Thoracic aorta (tissue), 2 donors: ENCODE measurements at places on chromosomes 5 and 9.

DNA sequence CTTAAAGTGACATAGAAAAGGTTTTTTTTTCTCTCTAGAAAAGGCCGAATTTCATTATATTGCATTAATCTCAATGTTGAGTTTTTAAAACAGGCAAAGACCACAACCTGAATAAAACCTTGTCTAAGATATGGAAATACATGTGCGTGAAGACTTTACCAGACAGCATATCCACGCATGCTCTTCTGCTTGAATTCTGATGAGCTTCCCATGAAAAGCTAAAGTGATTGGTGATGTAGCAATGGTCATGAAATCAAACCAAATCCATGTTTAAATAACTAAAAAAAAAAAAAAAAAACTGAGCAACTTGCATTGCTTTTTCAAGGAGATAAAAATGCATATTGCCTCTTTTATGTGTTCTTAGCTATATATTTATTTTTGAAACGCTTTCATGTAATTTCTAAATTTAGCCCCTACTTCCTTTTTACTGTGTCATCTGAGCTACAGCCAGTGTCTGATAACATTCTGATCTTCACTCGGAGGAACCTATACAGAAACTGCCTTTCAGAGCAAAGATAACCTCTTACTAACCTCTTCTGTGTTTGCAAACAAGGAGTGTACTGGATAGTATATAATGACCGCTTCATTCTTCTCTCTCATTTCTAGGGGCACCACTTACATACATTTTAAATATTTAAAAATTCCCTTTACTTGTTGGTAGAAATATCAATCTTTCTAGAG lies 179.1 kb upstream of the GNA14 start:
- no peak for DNase-seq

DNA sequence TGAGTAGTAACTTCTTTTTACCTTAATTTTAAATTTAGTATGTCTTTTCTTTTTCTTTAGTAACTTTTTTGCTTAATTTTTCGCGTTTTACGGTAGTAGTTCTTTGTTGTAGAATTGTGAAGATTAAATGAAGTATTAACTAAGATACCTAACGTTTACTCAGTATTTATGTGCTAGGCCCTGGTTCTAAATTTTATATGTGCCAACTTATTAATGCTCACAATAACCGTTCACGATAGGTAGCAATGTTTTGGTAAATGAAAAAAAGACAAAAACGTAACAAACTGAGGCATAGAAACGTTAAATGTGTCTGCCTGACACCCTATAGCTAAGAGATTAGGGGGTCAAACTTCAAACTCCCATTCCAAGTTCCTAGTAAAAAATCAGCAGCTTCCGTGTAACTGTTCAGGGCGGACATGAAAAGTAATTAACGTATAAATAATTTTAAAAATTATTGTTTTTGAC lies 1.2 kb downstream of the MRPS30 start:
- DNase-seq = no peak

DNA sequence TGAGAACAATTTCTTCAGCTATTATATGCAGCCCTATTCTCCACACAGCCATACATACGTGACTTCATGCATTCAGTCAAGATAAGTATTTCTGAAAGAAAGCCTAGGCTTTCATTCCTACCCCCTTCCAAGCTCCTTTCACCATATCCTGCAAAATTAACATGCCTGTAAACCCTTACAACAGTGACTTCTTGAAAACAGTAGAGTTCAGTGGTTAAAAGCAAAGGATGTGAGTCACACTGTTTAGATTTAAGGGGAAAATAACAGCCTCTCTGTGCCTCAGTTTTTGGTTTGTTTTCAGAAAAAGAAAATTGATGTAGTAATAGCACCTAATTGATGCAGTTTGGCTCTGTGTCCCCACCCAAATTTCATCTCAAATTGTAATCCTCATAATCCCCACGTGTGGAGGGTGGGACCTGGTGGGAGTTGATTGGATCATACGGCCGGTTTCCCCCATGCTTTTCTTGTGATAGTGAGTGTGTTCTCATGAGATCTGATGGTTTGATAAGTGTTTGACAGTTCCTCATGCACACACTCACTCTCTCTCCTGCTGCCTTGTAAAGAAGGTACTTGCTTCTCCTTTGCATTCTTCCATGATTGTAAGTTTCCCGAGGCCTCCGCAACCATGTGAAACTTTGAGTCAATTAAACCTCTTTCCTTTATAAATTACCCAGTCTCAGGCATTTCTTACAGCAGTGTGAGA lies 264.8 kb downstream of the CETN3 start:
- DNase-seq = no peak

- no peak for DNase-seq
Measured at GRCh38 chr9:69645488-69645887, 26.7 kb downstream of the APBA1 start.

DNA sequence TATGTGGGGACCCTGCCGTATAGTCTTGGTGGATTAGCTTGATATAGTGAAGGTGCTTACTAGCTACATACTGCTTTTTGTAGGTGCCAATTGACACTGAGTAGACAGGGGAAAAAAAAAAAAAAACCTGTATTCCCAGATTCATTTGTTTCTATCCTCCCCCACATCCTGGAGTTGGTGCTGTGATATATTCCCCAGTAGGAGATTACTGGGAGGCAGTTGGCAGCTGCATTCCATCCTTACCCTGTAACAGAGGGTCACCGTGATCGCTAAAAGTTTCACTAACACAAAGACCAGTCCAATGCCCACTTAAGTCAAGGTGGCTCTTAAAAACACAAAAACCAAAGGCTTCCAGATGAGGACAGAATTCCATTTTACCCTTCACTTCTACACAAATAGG lies 27.4 kb upstream of the TOMM5 start:
- no peak for DNase-seq

DNA sequence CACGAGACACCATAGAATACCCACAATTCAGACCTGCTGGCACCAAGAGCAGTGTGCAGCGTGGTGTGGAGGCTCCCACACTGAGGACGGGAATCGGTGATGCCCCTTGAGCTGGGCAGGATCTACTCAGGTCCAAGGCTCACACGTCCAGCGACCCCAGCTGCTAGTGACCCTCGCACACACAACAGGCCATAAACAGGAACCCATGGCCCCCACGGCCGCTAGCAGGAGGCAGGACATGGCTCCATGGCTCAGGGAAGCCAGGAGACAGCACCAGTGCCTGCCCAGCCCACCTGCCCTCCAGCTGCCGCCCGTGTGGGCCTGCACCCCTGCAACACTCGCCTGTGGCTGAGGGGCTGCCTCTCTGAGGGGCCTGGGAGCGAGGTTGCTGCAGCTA lies 43.4 kb upstream of the SLC9A3 start:
- DNase-seq = no peak

- DNase-seq = no peak
Measured at GRCh38 chr5:167752936-167753335, 538.5 kb upstream of the WWC1 start.

DNA sequence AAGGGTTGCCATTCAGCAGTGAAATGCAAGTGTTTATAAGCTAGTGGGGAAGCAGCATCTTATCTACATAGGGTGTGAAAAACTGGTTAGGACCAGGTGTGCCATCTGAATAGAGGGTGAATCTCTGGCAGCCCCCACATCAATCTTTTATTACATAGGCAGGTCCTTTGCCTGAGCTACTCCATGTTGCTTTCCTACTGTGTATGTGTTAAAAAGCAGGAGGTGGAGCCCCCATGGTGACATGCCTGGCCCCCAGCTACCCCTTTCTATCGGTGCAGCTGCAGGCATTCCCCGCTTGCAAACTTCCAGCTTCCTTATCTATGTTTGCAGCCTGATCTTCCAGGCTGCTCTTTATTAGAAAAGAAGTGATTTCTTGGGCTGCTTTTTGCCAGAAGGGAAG lies 353.5 kb downstream of the SPATA31D1 start:
- DNase-seq = no peak

- DNase-seq = no peak
Measured at GRCh38 chr9:126069400-126069955, 257.2 kb upstream of the MVB12B start.

- no peak for DNase-seq
Measured at GRCh38 chr5:118069452-118069851, 918.9 kb downstream of the DTWD2 start.

DNA sequence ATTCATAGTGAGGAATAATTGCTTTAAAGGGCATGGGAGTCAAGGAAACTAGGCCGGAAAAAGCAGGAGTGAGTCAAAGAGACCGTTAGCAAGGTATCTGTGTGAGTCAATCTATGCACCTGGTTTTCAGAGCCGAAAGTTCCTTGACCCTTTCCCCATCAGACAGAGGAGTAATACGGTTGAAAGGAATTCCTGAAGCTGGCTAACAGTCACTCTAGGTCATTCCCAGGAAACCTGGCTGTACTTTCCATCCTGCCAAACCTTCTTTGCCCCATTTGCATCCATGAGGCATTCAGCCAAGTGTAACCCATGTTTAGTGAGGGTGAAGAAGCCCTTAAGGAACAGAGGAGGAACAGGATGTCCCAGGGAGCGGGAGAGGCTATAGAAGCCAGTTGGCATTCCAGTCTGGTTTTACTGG lies 16.2 kb downstream of the RBM18 start:
- no peak for DNase-seq

GRCh38 chr5:120528609-120529008 lies 64.5 kb downstream of the PRR16 start:
- no peak for DNase-seq

- no peak for DNase-seq
Measured at GRCh38 chr9:95724253-95724991, 151.1 kb upstream of the ERCC6L2 start.

GRCh38 chr9:34540827-34541226 lies 18.0 kb upstream of the ENHO start:
- no peak for DNase-seq

GRCh38 chr9:125538092-125538473 lies 168.9 kb downstream of the MAPKAP1 start:
- DNase-seq = no peak

DNA sequence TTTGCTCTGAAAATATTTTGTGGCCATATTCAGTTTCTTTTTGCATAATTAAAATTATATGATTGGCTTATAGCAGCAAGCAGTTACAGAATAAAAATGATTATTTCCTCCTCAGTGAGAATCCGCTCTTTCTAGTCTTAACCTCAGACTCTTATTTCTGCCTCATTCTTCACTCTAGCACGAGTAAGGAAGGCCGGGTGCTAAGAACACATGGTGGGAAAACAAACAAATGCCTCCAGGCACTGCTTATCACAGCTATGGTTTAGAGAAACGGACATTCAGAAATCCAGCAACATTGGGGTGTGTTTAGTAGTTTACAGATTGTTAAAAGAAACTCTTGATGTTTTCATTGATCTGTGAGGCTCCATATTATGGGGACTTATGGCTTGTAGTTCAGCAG lies 168.7 kb downstream of the KDM4C start:
- DNase-seq = no peak

GRCh38 chr5:75031366-75031765 lies 21.0 kb downstream of the GCNT4 start:
- no peak for DNase-seq

DNA sequence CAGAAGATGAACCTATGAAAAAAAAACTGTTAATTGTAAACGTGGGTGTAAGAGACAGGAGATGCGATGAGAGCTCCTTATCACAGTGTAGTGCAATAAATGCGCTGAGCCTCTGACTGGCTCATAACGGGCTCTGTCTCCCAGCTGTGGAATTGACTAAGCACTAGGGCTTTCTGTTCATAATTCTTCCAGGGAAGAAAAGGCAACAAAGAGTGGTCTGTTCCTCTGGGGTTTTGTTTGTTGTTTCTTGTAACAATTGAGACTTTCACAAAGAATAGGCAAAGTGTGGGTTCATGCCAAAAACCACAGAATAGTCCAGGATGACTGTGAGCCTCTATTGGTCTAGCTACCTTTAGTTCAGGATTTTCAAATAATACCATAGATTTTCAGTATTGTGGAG lies 39.4 kb downstream of the UBE2QL1 start:
- DNase-seq = no peak

GRCh38 chr5:150469718-150470469 lies 20.4 kb upstream of the RPS14 start:
- no peak for DNase-seq

- DNase-seq = no peak
Measured at GRCh38 chr9:101242651-101243050, 142.2 kb downstream of the BAAT start.
